ENCODE measurements at places on chromosomes 5 and 9.

DNA sequence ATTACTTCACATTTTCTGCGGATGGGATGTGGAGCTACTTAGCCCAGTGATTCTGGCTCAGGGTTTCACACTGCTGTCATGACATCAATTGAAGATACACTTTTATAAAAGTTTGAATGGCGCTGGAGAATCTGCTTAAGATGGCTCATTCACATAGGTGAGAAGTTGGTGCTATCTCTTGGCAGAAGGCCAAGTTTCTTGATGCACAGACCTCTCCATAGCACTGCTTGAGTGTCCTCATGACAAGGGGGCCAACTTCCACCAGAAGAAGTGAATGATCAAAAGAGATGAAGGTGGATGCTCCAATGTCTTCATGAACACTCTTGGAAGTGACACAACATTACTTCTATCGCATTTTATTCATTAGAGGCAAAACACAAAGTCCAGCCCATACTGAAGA, 403.7 kb upstream of the CCNG1 start:
- no peak for DNase-seq

- DNase-seq = no peak
These were observed 114.4 kb downstream of the GADD45G start for GRCh38 chr9:89719202-89719601.

DNA sequence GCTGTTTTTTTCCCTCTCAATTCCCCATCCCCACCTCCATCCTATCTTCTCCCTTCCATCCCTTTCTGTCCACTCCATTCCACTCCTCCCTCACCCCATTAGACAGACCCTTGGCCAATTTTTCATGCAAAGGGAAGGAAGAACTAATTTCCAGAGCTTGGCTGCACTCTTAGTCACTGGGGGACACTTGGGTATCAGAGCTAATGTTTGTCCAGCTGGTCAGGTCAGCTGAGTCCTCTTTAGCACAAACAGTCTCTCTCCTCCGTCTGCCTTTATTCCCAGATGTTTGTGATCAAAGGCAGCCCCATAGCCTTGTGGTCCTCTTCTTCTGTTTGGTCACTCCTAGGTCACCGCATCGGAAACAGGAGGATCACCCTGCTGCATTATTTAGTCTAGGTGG, 148.5 kb downstream of the NMUR2 start:
- no peak for DNase-seq

GRCh38 chr5:89200899-89201298, 317.9 kb upstream of the MEF2C start:
- DNase-seq = no peak

GRCh38 chr5:40052808-40053207, 626.9 kb upstream of the PTGER4 start:
- no peak for DNase-seq

- no peak for DNase-seq
These were observed 20.2 kb upstream of the ZDHHC11 start for GRCh38 chr5:870956-871355.

Data from neural crest cell (in vitro differentiated cells).